GM23248 (cell line): ENCODE measurements at places on chromosomes 5 and 9. TPM values are rescaled to one million over a fixed set of nuclear protein-coding genes. Genes with fewer than 3 reads are reported as not detected.

DNA sequence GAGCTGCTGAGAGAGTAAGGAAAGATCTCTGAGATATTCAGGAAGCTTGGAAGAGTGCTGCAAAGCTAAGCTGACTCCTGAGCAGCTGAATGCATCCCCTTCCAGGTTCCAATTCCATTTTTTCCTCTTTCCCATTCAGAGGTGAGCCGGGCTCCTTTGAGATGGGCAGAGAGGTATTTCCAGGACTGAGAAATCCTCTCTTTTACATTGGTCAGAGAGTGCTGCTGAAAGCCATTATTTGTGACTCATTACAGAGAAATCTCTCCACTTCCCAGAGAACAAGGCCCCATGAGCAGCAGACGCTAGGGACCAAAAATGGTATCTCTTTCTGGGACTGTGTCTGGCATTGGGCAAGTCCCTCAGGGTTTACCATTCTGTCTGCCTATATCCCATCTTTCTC is 3.7 kb downstream of the MCTP1 start:
- DNase-seq = peak; percentile 29
- H3K36me3 ChIP-seq = no peaks in the 10 kb centered on the region
- H3K4me1 ChIP-seq = no peaks in the 10 kb centered on the region
- peaks cover 73% of the 10 kb centered on the region for H3K27me3 ChIP-seq
- H3K4me3 ChIP-seq = no peak overlapping the region

The FABP6 gene
- not detected in 2 replicates for polyA plus RNA-seq

The DDX41 gene
- 63.0 and 67.9 TPM in 2 replicates for polyA plus RNA-seq

GRCh38 chr9:137429546-137429890 is 6.3 kb downstream of the NOXA1 start:
- no peaks in the 10 kb centered on the region for H3K27me3 ChIP-seq
- no peak overlapping the region for H3K27ac ChIP-seq
- no peak overlapping the region for H3K4me3 ChIP-seq
- H3K36me3 ChIP-seq = no peaks in the 10 kb centered on the region
- H3K4me1 ChIP-seq = no peaks in the 10 kb centered on the region

The REXO4 gene
- polyA plus RNA-seq = 17.5 and 22.1 TPM in 2 replicates
